Muscle of arm (tissue), 14 donors: ENCODE measurements at places on chromosomes 11 and 22. TPM values are rescaled to one million over a fixed set of nuclear protein-coding genes. Genes with fewer than 3 reads are reported as not detected.

- no peak for DNase-seq
These were observed 1.6 kb upstream of the DNAJB13 start for GRCh38 chr11:73949246-73949645.

C22orf23 gene
- 7.4 TPM for polyA plus RNA-seq

- no peak for DNase-seq
These were observed 22.3 kb downstream of the CSF2RB start for GRCh38 chr22:36935694-36936093.

DNA sequence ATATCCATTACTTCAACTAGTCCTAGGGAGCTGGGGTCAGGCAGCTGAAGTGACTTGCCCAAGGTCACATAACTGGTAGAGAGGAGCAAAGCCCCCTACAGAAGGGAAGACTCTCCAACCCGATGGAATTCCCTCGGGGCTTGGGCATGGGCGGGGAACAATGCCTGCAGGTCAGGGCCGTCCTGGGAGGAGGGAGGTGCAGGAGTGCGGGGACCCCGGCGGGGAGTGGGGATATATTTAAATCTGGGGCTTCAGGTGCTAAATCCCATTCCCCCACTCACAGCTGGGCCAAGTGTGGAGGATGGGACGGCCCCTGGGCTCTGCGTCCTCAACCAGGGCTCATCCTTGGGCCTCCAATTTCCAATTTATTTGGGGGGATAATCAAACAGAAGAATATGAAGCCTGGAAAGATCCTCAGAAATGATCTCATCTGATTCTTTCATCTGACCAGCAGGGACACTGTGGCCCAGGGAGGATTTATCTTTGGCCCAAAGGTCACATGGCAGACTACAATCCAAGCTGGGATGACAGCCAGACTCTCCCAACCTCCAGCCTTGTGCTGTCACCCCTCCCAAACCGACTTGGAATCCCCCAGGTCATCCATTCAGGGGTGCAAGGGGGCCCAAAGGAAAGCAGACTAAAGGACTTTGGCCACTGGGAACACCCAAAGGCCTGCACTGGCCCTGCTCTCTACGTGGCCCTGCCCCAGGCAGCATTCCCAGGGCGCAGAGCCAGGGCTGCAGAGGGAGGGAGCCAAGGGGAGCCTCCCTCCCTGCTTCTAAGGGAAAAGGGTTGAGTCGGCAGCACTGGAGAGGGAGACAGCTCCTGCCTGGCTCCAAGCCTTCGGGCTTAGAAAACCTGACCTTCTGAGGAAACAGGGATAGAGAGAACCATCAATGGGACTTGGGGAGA lies 8.7 kb upstream of the C1QTNF6 start:
- DNase-seq, result peak; percentile 77

DNA sequence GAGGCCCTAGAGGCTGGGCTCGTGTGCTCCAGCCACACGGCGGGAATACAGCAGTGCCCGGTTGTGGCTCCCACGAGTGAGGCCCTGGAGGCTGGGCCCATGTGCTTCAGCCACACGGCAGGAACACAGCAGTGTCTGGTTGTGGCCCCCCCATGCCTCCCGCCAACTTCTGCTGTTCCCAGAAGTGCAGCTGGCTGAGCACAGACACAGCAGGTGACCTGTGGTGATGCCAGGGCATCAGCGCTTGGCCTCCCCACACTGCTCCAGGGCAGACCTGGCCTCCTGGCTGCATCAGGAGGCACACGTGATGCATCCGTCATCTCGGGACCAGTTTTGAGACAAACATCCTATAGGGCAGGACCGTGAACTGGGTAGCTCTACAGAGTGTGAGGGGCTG lies 110.3 kb downstream of the KCNQ1OT1 start:
- no peak for DNase-seq

TMEM191B gene
- polyA plus RNA-seq, result not detected

RAB3IL1 gene
- 32.1 TPM for polyA plus RNA-seq

DNA sequence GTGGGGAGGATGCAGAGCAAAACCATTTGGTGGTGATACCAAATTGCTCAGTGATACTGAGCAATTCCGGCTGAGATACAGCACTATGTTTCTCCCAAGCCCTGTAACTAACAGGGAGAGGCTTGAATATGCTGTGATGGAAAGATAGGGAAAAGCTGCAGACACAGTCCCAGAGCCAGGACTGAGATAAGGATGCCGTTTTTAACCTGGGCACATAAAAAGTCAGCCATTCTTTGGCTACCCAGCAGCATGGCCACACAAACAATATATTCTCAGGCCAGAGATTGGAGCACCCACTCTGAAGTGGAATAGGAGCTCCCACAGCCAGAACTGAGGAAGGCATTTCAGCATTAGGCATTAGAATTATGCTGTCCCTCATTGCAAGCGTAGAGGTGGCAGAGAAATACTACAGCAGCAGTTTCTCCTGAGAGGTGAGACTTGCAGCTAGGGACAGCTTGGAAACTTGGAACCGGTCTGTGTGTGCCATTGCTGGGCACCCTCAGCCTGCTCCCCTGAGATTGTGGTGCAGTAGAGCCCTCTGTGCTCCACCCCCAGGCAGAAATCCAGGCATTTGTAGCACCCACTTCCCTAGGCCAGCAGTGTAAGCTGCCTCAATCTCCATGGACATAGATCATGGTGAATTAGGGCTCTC lies 346.5 kb downstream of the TMEM135 start:
- DNase-seq, result no peak

SMIM35 gene
- polyA plus RNA-seq, result 0.34 TPM

DNA sequence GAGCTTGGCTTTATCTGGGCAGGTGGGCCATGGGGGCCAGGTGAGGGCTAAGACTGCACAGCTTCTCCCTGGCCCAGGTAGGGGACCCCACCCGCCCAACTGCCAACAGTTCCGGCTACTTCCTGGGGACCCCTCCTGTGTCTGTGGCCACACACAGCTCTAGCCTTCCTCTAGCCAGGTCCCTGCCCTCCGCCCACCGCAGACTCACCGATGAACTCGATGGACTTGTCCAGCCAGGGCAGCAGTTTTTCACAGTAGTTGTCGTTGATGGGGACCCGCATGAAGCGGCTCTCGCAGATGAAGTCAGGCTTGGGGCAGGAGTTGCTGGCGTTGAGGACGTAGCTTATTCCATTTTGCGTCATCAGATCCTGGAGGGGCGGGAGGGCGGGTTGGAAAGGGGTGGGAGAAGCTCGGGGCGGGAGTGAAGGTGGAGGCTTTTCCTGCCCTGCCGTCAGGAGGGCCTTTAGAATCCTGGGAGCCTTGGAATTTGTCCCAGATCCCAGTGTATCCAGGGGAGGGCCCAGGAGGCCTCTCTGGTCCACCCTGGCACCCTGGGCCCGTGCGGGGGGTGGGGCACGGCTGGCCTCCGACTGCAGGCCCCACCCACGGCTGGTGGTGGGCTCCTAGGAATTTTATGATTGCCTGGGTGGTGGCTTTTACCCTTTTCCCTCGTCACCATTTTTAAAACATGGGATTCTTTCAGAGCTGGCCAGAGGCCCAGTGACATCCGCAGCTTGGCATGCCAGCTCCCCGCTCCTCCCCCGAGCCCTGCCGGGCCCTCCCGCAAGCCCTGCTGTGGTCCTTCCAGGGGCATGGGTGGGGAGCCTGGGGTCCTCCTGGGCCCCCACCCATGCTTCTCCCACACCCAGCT lies 13.9 kb downstream of the DUSP8 start:
- no peak for DNase-seq

GRCh38 chr22:27873472-27873871 lies 45.6 kb downstream of the PITPNB start:
- no peak for DNase-seq

- no peak for DNase-seq
These were observed 44.3 kb upstream of the CTTN start for GRCh38 chr11:70353900-70354568.

DNA sequence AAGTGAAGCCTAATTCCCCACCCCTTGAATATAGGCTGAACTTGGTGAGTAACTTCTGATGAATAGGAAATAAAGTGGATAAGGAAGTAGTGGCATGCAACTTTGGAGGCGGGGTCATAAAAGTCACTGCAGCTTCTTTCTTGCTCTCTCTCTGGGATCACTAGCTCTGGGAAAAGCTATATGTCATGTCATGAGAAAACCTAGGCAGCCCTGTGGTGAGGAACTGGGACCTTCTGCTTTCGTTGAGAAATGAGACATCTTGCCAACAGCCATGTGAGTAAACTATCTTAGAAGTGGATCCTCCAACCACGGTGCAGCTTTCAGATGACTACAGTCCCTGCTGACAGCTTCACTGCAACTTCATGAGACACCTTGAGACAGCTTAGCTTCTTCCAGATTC lies 15.7 kb downstream of the ZNF214 start:
- DNase-seq, result no peak

GRCh38 chr11:32751381-32751780 lies 43.1 kb downstream of the CCDC73 start:
- DNase-seq, result no peak

DNA sequence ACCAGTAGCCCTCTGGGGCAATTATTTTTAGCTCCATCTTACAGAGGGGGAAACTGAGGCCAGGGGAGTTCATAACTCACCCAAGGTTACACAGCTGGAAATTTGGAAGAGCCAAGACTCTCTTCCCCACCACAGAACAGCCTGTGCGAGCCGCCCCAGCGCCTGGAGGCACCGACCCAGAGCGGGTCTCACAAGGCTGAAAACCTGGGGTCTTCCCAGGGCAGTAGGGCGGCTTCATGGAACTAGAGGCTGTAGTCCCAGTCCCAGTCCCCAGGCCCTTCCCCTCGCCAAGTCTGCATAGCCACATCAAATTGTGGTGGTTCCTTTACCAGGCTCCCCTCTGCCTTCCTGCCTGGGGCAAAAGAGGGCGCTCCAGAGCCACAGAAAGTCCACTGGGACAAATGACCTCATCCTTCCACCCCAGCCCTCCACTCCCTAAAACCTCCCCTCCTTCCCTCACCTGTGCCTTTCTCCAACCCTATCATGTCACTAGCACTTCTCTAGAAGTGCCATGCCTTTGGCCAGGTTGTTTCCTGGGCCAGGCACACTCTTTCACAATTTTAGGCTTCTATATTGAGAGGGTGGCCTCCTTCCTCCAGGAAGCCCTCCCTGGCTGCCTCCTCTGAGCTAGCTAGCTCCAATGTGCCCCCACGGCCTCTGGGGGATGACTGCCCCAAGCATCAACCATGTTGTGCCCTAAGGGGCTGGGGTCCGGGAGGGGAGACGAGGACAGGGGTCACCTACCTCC lies 15.2 kb upstream of the CDC42EP1 start:
- DNase-seq, result peak; percentile 49
